ENCODE measurements at places on chromosomes 6 and 20. TPM values are rescaled to one million over a fixed set of nuclear protein-coding genes. Genes with fewer than 3 reads are reported as not detected.

MANEA gene
- 24.9 TPM for total RNA-seq

MUC22 gene
- not detected for total RNA-seq

CDS2 gene
- 16.7 TPM for total RNA-seq

ECI2 gene
- total RNA-seq, result 73.3 TPM

LPA gene
- not detected for total RNA-seq

LINC00237 gene
- total RNA-seq, result not detected

ENPP5 gene
- 5.3 TPM for total RNA-seq

CRISP3 gene
- total RNA-seq, result not detected

OR10C1 gene
- not detected for total RNA-seq

TPD52L1 gene
- 21.7 TPM for total RNA-seq

ZNF391 gene
- 1.4 TPM for total RNA-seq

POU5F1 gene
- total RNA-seq, result not detected

CGAS gene
- total RNA-seq, result 5.4 TPM

TFAP2B gene
- under 0.01 TPM for total RNA-seq

PARD6B gene
- total RNA-seq, result 1.4 TPM

GMPR gene
- total RNA-seq, result 2.5 TPM

GLO1 gene
- 79.1 TPM for total RNA-seq

OLIG3 gene
- total RNA-seq, result 0.74 TPM

DUSP15 gene
- 9.9 TPM for total RNA-seq

GTSF1L gene
- not detected for total RNA-seq

POM121L2 gene
- total RNA-seq, result not detected

INSM1 gene
- total RNA-seq, result not detected

BEND3 gene
- total RNA-seq, result 1.9 TPM

IL17A gene
- not detected for total RNA-seq

PKIG gene
- total RNA-seq, result 134 TPM

GINS1 gene
- 7.9 TPM for total RNA-seq

STMND1 gene
- total RNA-seq, result not detected

MYLK2 gene
- not detected for total RNA-seq

C20orf144 gene
- 0.18 TPM for total RNA-seq

GCNT2 gene
- not detected for total RNA-seq

DZANK1 gene
- total RNA-seq, result 1.5 TPM

JPH2 gene
- total RNA-seq, result under 0.01 TPM

CCN5 gene
- total RNA-seq, result 266 TPM

RNGTT gene
- total RNA-seq, result 24.9 TPM

ZSCAN16 gene
- 2.9 TPM for total RNA-seq

TENT5A gene
- 40.0 TPM for total RNA-seq

ALDH8A1 gene
- 0.09 TPM for total RNA-seq

GPSM3 gene
- total RNA-seq, result 0.90 TPM

ADGRG6 gene
- total RNA-seq, result 1.7 TPM

SOX18 gene
- not detected for total RNA-seq

SLC22A2 gene
- total RNA-seq, result not detected

FOXO3 gene
- total RNA-seq, result 49.3 TPM

WFDC6 gene
- total RNA-seq, result not detected

PDE7B gene
- 23.9 TPM for total RNA-seq

SNAP91 gene
- total RNA-seq, result 0.36 TPM

RAET1G gene
- total RNA-seq, result 0.82 TPM

DPPA5 gene
- not detected for total RNA-seq

BPIFB2 gene
- not detected for total RNA-seq

SLC17A3 gene
- total RNA-seq, result 1.1 TPM

CEBPB gene
- 38.1 TPM for total RNA-seq

CHMP4B gene
- 54.8 TPM for total RNA-seq

PKIB gene
- total RNA-seq, result 0.57 TPM

PNPLA1 gene
- total RNA-seq, result not detected

WFDC12 gene
- total RNA-seq, result not detected

Measured in fibroblast of the aortic adventitia (primary cell).